Left renal pelvis (tissue), 4 donors: ENCODE measurements at places on chromosomes 4 and X. TPM values are rescaled to one million over a fixed set of nuclear protein-coding genes. Genes with fewer than 3 reads are reported as not detected.
A peak's percentile ranks its signal among the peaks of the same experiment; 100 is the strongest.

Gene TMEM47
- 47.4 TPM for polyA plus RNA-seq

- DNase-seq = no peak
Measured at GRCh38 chr4:23811161-23811560, 78.7 kb downstream of the PPARGC1A start.

- DNase-seq = no peak
Measured at GRCh38 chr4:159103384-159103990, 608 bp downstream of the RAPGEF2 start.

DNA sequence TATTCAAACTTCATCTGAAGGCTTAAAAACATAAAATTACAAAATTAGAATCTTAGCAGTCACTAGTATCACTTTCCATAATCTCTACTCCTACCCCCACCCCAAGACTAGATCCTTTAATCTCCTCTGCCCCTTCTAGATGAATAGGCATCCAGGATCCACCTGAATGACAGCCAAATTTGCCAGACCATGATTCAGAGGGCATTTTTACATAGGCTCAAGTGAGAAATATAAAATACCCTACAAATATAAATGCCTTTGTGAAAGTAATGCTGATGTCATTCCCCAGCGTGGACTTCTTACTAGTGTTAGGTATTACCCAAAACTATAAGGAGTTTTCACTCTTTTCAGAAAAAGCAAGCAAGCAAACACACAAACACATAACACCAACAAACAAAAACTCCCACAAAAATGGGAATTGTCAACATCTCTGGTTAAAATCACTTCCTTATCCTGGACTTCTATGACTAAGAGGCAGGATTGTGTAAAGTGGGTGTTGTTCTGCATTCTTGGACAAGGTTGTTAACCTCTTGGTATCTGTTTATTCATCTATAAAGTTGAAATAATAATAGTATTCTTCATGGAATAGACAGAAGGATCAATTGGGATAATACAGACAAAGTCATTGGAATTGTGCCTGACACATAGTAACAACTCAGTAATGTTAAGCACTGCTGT lies 51.3 kb upstream of the TMPRSS11F start:
- no peak for DNase-seq

Gene CXCL11
- 0.40 TPM for polyA plus RNA-seq

GRCh38 chrX:124395145-124395880 lies 49.0 kb downstream of the SH2D1A start:
- DNase-seq = no peak

DNA sequence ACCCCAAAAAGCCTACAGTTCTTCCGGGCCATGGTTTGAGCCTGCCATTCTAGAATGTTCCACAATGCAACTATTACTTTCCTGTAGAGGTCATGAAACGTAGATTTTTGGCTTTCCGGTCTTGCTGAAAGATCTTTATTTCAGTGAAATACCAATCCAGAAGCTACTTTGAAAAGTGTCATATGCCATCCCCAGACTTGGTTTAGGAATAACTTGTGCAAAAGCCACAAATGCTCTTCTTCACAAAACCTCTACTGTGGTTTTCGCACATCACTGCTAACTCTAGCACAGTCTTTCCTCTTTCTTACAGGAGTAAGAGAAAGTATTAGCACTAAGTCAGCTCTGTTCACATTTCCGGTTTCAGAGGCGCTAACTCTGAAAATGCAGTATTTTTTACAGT lies 12.7 kb upstream of the CD40LG start:
- no peak for DNase-seq

Gene TIGD4
- 2.0 TPM for polyA plus RNA-seq

Gene TMEM192
- 16.4 TPM for polyA plus RNA-seq

GRCh38 chr4:185395238-185395955 lies at the start of gene LRP2BP:
TSS of gene LRP2BP (minus strand) at chr4:185395924. CDS start at chr4:185378186, 17,738 bp downstream.
- peak; percentile 75 for DNase-seq

DNA sequence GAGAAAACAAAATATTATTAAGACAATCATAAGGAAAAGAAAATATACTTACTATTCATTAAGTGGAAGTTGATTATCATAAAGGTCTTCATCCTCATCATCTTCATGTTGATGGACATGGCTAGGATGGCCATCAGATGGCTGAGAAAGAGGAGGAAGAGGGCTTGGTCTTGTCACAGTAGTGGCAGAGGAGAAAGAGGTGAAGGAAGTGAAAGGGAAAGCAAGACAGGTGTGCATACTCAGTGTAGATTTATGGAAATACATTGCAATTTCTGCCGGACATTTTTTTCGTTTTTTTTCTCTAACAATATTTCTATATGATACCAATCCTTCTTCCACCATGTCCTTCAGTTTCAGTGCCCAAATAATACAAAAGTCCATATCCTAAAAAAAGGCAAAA lies 1409.8 kb downstream of the PCDH7 start:
- no peak for DNase-seq

- no peak for DNase-seq
Measured at GRCh38 chr4:5780831-5781480, 70.0 kb downstream of the EVC start.

DNA sequence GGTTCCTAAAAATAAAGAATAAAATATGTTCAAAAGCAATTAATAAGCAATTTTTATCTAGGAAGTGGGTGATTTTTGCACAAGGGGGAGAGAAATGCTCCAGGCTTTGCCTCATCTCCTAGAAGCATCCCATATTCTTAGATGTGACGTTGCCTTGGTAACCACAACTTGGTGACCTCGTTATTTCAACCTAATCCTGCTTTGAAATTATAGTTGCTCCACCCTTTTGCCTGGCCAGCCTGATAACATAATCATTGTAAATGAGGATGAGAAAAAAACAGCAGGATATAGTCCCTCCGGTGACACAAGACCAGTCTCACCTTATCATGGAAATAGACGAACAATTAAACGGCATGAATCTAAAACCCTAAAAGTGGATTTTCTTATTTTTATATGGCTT lies 194.4 kb downstream of the QDPR start:
- DNase-seq = no peak

- DNase-seq = no peak
Measured at GRCh38 chr4:23782778-23783437, 106.9 kb downstream of the PPARGC1A start.

Gene ARHGEF9
- 35.5 TPM for polyA plus RNA-seq

Gene SSX2B
- not detected for polyA plus RNA-seq

Gene ATP1B4
- not detected for polyA plus RNA-seq

DNA sequence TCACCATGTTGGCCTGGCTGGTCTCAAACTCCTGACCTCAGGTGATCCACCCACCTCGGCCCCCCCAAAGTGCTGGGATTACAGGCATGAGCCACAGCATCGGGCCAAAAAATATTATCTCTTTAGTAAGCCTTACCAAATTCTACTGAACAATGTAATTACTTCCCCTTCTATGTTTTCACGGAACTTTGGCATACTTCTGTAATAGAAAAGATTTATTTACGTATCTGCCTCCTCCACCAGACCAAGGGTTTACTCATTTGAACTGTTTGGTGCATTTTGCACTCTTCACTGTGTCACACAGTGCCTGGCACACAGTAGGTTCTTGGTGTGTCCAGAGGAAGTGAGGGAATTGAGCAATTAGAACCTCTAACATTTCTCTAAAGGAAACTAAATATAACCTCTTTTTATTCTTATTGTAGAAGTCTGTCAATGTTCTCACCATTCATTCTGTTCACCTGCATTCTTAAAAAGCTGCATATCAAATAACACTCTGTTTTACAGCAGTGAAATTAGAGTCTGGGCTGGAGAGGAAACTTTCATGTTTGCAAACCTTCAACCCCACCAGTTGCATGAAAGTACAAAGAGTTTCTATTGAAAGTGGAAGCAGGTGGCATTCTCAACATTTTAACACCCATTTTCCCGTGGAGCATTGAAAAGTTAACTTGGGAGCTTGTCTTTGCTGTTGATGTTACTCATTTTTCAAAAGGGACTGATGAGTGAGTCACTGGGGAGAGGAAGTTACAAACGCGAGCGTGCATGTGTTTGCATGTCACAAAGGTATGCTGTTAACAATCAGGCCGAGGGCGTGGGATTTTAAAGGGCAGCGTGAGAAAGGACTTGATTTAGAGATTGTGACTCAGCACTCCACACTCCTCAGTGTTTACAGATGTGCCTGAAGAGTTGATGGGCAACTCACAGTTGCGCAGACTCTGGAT lies 314.1 kb downstream of the STK32B start:
- DNase-seq = no peak

DNA sequence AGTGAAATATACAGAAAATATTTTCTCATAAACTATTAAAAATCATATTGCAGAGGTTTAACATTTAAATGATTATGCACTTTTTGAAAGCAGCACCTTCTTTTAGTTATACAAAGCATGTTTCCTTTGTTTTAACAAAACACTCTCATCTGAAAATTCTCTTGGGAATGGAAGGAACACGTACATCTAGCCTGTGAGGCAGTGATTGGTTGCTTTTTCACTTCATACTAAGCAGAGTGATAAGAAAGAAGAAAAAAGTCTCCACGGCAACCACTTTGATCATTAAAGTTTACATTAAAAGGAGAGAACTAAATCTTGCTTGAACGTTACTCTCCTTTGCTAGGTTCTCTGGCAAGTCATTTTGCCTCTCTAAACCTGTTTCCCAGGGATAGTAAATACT lies 41.7 kb upstream of the H2AZ1 start:
- DNase-seq = no peak

Gene CCDC120
- polyA plus RNA-seq = 9.5 TPM

Gene KIAA1210
- polyA plus RNA-seq = 2.5 TPM

GRCh38 chrX:153438532-153438931 lies 7.3 kb downstream of the TREX2 start:
- DNase-seq = no peak

DNA sequence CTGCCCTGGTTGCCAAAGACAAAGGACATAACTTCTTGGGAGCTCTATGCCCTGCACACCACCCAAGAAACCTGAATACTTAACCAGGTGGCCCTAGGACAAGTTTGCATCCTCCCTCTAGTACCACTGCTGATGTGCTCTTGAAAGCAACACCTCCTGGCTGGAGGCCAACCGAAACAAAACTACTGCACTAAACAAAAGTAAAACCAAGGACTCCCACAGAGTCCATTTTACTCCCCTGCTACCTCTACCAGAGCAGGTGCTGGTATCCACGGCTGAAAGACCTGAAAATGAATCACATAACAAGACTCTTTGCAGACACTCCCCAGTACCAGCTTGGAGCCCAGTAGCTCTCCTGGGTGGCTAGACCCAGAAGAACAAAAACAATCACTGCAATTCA lies 941.8 kb downstream of the RAPGEF2 start:
- no peak for DNase-seq

- DNase-seq = no peak
Measured at GRCh38 chrX:78839711-78840110, 92.2 kb downstream of the LPAR4 start.

Gene F11
- polyA plus RNA-seq = 1.8 TPM

- DNase-seq = no peak
Measured at GRCh38 chr4:183807420-183808096, 97.5 kb upstream of the STOX2 start.

- no peak for DNase-seq
Measured at GRCh38 chrX:110395877-110396276, 37.2 kb downstream of the RTL9 start.

DNA sequence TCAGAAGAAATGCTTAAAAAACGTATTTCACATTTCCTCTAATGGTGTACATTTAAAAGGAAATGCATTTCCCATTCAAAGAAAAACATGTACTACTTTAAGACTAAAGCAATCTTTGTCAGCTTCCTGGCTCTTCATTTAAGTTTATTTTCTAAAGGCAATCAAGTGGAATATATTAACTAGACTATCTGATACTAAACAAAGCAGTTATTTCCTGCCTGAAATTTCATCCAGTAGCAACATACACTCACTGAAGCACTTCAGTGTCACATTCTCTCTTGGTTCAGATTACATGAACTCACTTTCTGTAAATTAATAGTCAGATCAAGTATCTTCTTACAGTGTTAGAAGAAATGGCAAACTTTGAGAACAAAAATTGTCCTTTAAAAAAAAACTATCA lies 42.5 kb downstream of the LRBA start:
- no peak for DNase-seq

- no peak for DNase-seq
Measured at GRCh38 chr4:135325264-135325663, 1123.7 kb upstream of the PABPC4L start.

DNA sequence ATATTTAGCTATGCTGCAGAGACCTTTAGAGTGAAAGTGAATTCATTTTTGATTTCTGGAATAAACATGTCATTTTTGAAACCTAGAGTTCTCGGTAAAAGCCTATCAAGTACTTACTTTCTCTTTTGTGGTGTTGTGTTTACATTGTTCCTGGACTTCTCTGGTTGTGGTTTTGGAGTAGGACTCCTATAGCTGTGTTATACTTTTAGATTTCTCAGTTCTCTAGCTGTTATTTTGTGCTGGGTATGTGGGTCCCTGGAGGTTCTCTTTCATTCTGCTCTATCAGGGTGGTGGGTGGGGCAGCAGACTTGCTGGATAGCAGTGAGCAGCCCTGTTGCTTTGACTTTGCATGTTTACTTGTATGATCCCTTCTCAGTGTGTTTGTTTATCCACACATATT lies 25.6 kb upstream of the MSMO1 start:
- no peak for DNase-seq

Gene RASGEF1B
- polyA plus RNA-seq = 12.1 TPM

- DNase-seq = no peak
Measured at GRCh38 chrX:55816023-55816422, 98.5 kb downstream of the RRAGB start.

Gene SHROOM4
- 15.8 TPM for polyA plus RNA-seq

Gene GBA3
- 11.4 TPM for polyA plus RNA-seq

Gene NPY1R
- 21.2 TPM for polyA plus RNA-seq

- peak; percentile 6 for DNase-seq
Measured at GRCh38 chr4:164012396-164013027, 518.0 kb downstream of the TMA16 start.

DNA sequence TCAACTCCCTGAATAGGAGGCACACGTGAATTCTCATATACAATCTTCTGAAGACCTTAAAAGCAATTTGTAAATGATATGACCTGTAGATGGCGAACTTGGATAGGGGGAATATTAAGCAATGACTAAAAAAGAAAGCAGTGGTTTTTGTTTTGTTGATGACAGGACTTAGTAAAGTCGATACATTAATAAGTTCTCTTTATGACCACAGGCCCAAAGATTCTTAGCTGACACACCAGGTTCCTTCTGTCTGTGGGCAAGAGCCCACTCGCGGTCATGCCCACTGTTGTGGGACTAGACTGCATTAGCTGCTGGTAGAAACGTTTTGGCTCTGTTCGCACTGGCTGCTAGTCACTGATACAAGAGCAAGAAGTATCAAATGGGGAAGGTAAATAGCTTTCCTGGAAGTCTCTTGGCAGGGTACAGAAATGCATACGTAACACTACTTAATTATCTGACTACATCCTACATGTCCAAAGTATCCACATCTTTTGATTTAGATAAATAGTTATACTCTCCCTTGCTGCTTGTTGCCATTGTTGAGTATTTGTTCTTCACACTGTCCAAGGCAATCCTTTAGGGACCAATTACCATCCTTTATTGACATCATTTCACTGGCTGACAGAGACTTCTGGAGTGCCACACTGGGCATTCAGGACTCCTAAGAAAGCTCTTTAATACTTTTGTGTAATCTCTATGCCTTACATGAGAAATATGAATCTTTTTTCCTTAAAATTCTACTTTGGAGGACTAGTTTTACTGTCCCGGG lies 31.0 kb downstream of the ALPK1 start:
- DNase-seq = peak; percentile 39
